ENCODE measurements at places on chromosomes 7 and 10. TPM values are rescaled to one million over a fixed set of nuclear protein-coding genes. Genes with fewer than 3 reads are reported as not detected.

DNA sequence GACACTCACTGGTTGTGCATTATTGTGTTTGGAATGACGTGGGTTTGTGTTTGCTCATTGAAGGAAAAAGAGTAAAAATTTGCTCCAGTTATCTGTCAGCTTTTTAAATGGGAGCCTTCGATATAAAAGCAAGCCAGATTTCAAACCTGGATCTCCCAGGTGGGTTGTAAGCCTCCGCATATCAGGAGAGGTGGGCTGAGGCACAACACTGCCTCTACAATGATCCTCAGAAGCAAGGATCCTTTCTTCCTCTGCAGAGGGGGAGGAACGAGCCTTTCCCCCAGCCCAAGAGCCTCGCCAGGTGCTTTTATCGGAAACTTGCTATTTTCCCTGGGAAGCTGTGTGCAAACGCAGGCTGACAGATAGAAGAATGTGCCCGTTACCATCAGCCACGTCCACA, 331.0 kb upstream of the MGMT start:
- no peaks in the 10 kb centered on the region for H3K27me3 ChIP-seq
- H3K27ac ChIP-seq: no peak overlapping the region
- DNase-seq: no peak
- H3K36me3 ChIP-seq: no peaks in the 10 kb centered on the region

- H3K4me3 ChIP-seq: no peak overlapping the region
- no peak for DNase-seq
- H3K27me3 ChIP-seq: no peaks in the 10 kb centered on the region
- H3K4me1 ChIP-seq: peaks cover 28% of the 10 kb centered on the region
- H3K27ac ChIP-seq: no peak overlapping the region
- no peaks in the 10 kb centered on the region for H3K36me3 ChIP-seq
Measured at GRCh38 chr7:18384491-18385143, 110.9 kb upstream of the HDAC9 start.

DNA sequence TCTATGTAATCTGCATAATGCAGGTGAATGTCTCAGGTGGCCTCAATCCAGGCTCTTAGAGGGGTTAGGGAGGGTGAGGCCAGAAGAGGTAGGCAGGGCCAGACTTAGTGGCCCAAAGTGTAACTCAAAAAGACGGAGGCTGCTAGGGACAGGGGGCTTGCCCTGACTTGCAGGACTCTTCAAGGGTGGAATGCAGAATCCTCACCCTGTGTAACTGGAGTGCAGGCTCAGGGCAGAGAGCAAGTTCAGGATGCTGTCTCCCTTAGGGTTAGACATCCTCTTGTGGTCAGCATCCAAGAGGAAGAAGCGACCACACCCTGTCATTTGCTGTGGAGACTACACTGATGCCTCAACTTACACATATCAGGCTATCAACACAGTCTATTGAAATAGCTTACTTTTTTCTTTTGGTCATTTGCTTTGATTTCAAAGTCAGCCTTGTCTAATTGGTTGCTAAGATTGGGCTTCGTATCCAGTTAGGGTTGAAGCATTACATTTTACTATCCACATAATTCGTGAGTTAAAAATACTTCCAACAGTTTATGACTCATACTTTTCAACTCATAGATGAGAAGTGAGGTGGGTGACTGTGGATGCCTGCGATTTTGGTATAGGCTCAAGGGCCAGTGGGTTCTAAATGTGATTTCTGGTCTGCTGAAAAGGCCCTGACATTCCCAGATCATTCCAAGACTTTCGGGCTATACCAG, 563.6 kb downstream of the SUGCT start:
- peaks cover 38% of the 10 kb centered on the region for H3K4me1 ChIP-seq
- H3K36me3 ChIP-seq: no peaks in the 10 kb centered on the region
- H3K27me3 ChIP-seq: no peaks in the 10 kb centered on the region
- no peak for DNase-seq

DNA sequence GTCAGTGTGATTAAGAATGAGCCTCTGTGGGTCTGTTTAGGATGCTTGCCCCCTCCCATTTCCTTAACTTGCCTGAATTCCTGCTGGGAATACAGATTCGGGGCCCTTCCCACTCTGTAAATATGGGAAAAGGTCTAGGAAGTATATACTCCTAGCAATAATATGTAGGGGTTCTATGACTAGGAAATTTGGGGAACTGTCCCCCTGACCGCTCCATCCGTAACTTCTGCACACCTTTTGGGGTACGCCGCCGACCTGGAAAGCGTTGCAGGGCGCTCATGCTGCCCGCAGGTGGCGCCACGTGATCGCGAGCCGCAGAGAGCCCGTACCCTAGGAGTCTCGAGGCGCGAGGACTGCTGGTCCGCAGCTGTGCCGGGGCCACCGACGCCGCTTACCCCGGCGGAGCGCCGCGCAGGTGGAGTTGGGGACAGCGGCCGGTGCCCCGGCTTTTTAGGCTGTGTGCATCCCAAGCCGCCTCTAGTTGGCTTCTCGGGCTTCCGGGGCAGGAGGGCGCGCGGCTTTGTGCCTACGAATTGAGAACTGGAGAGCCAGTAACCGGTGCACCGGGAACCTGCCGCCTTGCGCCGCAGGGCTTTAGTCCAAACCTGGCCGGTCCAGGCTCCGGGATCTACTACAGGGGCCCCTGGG, 656 bp upstream of the CNNM2 start:
- H3K36me3 ChIP-seq: no peaks in the 10 kb centered on the region
- H3K27me3 ChIP-seq: no peaks in the 10 kb centered on the region
- no peak for DNase-seq
- H3K4me1 ChIP-seq: peaks cover 29% of the 10 kb centered on the region
- peak overlapping the region; percentile 88 for H3K27ac ChIP-seq
- peak overlapping the region; percentile 86 for H3K4me3 ChIP-seq

Gene CLCN1
- total RNA-seq: not detected

DNA sequence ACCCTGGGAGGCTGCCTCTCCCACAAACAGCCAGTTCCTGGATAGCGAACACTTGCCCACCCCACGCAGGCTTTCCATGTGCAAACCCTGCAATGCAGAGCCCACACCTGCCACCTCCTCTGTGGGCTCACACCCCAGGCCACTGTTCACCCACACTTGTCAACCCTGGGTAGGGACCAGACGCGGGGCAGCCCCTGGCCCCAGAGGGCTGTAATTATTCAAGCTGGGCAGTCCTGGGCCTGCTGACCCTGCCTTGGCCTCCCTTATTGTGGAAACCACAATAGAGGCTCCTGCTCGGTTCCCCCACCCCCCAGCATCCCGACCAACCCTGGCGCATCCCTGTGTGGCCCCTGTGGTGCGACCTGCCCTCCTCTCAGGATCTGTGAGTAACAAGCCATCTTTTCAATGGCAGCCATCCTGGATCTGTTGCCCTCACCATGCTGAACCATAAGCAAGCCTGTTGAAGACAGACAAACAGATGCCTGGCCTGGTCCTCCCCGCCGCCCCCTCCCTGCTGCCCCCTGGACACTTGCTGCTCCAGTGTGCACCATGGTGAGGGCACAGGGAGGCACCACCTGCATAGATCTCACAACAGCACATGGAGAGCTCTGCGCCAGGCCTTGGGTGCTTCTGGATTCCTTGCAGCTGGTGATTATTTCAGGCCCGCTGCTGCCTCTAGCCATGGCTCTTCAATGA, 15.8 kb upstream of the UBE3C start:
- no peak overlapping the region for H3K27ac ChIP-seq
- no peaks in the 10 kb centered on the region for H3K36me3 ChIP-seq
- H3K4me3 ChIP-seq: no peak overlapping the region

- no peaks in the 10 kb centered on the region for H3K27me3 ChIP-seq
- H3K36me3 ChIP-seq: no peaks in the 10 kb centered on the region
- H3K4me3 ChIP-seq: no peak overlapping the region
- no peak for DNase-seq
Measured at GRCh38 chr7:109901926-109902325, 1189.0 kb upstream of the LRRN3 start.

Gene UNCX
- not detected for total RNA-seq

Gene PRR15
- total RNA-seq: 2.5 TPM

- no peak for DNase-seq
- no peak overlapping the region for H3K27ac ChIP-seq
- peaks cover 12% of the 10 kb centered on the region for H3K4me1 ChIP-seq
- no peaks in the 10 kb centered on the region for H3K27me3 ChIP-seq
Measured at GRCh38 chr10:102400598-102401341, 5.3 kb downstream of the NFKB2 start.

- H3K27me3 ChIP-seq: no peaks in the 10 kb centered on the region
- H3K4me3 ChIP-seq: no peak overlapping the region
- H3K36me3 ChIP-seq: no peaks in the 10 kb centered on the region
- H3K27ac ChIP-seq: no peak overlapping the region
- no peak for DNase-seq
Measured at GRCh38 chr7:41917-42565, 150.3 kb upstream of the FAM20C start.

GRCh38 chr7:52053525-52053924, 736.9 kb upstream of the COBL start:
- H3K4me1 ChIP-seq: no peaks in the 10 kb centered on the region
- no peak for DNase-seq
- no peaks in the 10 kb centered on the region for H3K27me3 ChIP-seq
- H3K4me3 ChIP-seq: no peak overlapping the region
- H3K36me3 ChIP-seq: no peaks in the 10 kb centered on the region
- no peak overlapping the region for H3K27ac ChIP-seq

DNA sequence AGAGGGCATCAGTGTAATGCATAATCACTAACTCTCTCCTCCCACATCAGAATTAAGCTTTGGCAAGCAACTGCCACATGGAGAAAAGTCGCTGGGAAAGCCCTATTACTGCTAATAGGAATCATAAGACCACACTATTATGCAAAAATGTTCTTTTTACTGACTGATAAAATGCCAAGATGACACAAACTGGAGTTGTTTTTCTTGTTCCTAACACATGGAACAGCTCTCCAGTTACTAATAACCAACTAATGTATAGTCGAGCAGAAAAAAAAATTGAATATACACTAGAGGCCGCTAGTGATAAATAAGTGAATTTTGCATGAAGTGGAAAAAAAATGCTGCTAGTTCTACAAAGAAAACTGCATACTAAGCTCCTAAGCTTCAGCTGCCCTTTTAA, 165.6 kb downstream of the TPK1 start:
- DNase-seq: no peak
- H3K27ac ChIP-seq: no peak overlapping the region
- H3K4me1 ChIP-seq: peaks cover 5% of the 10 kb centered on the region
- H3K36me3 ChIP-seq: no peaks in the 10 kb centered on the region
- H3K4me3 ChIP-seq: no peak overlapping the region

DNA sequence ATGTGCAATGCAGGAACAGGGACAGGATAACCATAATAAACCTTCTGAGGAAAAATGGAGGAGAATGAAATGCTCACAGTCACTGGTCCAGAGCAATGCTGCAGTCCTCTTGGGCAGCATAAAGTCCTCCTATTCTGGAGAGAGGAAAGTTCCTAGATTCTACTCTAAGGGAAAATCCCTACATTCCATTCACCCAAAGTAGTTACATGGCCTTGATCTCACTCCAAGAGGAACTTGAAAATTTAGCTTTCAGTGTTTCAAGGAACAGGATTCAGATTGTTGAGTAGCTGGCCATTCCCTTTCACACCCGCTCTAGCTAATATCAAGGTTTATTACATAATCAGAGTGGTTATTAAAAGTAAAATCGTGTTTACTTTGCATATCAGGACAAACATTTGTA, 168.3 kb downstream of the CHRM2 start:
- no peak for DNase-seq
- H3K4me3 ChIP-seq: no peak overlapping the region
- H3K36me3 ChIP-seq: no peaks in the 10 kb centered on the region
- H3K27ac ChIP-seq: no peak overlapping the region
- no peaks in the 10 kb centered on the region for H3K27me3 ChIP-seq

DNA sequence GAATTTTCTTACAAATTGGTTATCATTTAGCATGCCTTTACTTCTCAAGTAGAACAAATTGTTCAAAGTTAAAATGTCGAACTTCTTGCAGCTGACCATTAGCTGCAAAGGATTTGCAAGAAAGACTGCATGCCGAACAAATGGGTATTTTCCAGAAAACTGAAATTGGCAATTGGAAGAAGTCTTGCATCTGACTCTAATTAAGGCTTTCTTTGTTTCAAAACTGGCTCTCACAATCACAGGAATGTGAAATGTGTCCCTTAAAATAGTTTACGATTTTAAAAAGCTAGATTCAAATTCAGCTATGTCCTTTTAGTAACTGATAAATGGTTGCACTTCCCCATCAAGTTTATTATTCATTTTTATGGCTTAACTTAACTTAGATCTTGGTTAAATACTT, 207.9 kb downstream of the ARL4A start:
- H3K4me1 ChIP-seq: no peaks in the 10 kb centered on the region
- no peaks in the 10 kb centered on the region for H3K27me3 ChIP-seq
- no peaks in the 10 kb centered on the region for H3K36me3 ChIP-seq

Gene CFAP43
- not detected for total RNA-seq

Gene FAM25G
- not detected for total RNA-seq

- no peaks in the 10 kb centered on the region for H3K36me3 ChIP-seq
- no peaks in the 10 kb centered on the region for H3K27me3 ChIP-seq
- H3K27ac ChIP-seq: no peak overlapping the region
- peak overlapping the region; percentile 89 for H3K4me3 ChIP-seq
Measured at GRCh38 chr10:121926157-121926556, 1.7 kb downstream of the ATE1 start.

- peaks cover 3% of the 10 kb centered on the region for H3K4me1 ChIP-seq
- H3K36me3 ChIP-seq: no peaks in the 10 kb centered on the region
- DNase-seq: no peak
Measured at GRCh38 chr7:106866298-106867281, 1.5 kb downstream of the PIK3CG start.

Gene TMEM213
- not detected for total RNA-seq

DNA sequence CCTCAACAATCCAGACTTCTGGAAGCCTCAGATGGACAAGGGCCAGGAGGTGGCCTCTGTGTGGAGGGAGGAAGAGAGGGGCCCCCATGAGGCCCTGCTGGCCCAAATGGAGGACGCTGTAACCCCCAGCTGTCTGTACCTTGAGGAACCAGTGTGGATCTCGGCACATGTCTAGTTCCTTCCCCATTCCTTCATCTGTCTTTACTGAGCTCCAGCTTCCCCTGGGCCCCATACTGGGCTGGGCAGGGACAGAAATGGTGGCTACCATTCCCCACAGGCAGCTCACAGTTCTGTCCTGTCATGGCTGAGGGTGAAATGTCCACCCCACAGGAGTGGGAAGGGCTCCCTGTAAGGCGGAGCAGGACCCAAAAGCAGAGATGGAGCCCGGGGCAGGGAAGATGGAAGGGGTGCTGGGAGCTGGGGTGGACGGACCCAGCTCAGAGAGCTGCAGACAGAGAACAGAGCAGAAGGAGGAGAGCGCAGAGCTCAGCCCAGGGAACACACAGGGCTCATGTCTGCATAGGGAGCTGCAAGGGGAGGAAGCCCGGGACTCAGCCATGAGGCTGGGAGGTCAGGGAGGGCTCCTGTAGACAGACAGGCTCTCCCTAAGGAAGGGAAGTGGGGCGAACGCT, 22.8 kb downstream of the ANTXRL start:
- no peak overlapping the region for H3K27ac ChIP-seq
- H3K4me1 ChIP-seq: peaks cover 16% of the 10 kb centered on the region
- no peaks in the 10 kb centered on the region for H3K27me3 ChIP-seq
- no peak for DNase-seq
- H3K36me3 ChIP-seq: no peaks in the 10 kb centered on the region
- H3K4me3 ChIP-seq: no peak overlapping the region

Gene CLIP2
- total RNA-seq: 52.9 TPM

GRCh38 chr10:17453035-17453372, 1.4 kb downstream of the ST8SIA6 start:
- H3K4me3 ChIP-seq: peak overlapping the region; percentile 74
- no peak overlapping the region for H3K27ac ChIP-seq
- H3K4me1 ChIP-seq: peaks cover 13% of the 10 kb centered on the region
- H3K27me3 ChIP-seq: no peaks in the 10 kb centered on the region
- no peak for DNase-seq

- no peaks in the 10 kb centered on the region for H3K36me3 ChIP-seq
- no peaks in the 10 kb centered on the region for H3K27me3 ChIP-seq
- H3K4me3 ChIP-seq: no peak overlapping the region
- peak; percentile 71 for DNase-seq
- H3K4me1 ChIP-seq: peaks cover 35% of the 10 kb centered on the region
Measured at GRCh38 chr10:51092402-51092801, 18.1 kb downstream of the PRKG1 start.

Gene STEAP4
- total RNA-seq: 286 TPM
